CD4-positive, alpha-beta T cell (primary cell): ENCODE measurements at places on chromosomes 1 and 21. TPM values are rescaled to one million over a fixed set of nuclear protein-coding genes. Genes with fewer than 3 reads are reported as not detected.

DNA sequence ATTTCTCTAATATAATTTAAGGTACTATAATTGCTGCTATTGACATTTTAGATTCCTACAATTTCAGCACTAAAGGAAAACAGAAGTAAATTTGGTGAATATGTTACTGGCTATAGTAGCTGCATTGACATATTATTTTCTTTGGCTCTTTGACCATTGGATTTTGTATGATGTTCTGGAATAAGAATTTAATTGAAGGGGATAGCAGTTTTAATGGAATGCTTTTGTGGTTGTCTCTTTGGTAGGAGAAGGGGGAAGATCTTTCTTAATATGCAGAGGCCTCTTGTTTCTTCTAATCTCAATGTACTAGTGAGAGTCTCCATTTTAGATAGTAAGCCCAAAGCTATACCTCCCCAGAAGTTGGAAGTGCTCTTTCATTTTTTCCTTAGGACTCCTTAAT, 6.9 kb downstream of the DTL start:
- no peak for DNase-seq
- H3K4me3 ChIP-seq, result no peak overlapping the region
- no peaks in the 10 kb centered on the region for H3K27me3 ChIP-seq
- no peaks in the 10 kb centered on the region for H3K4me1 ChIP-seq

- no peaks in the 10 kb centered on the region for H3K36me3 ChIP-seq
- no peak overlapping the region for H3K27ac ChIP-seq
- DNase-seq, result no peak
- H3K27me3 ChIP-seq, result no peaks in the 10 kb centered on the region
These were observed 115.6 kb downstream of the BRINP2 start for GRCh38 chr1:177286396-177286795.

- DNase-seq, result no peak
- H3K36me3 ChIP-seq, result no peaks in the 10 kb centered on the region
- no peak overlapping the region for H3K4me3 ChIP-seq
- no peak overlapping the region for H3K27ac ChIP-seq
These were observed 134.9 kb upstream of the NRIP1 start for GRCh38 chr21:15199414-15200383.

DNA sequence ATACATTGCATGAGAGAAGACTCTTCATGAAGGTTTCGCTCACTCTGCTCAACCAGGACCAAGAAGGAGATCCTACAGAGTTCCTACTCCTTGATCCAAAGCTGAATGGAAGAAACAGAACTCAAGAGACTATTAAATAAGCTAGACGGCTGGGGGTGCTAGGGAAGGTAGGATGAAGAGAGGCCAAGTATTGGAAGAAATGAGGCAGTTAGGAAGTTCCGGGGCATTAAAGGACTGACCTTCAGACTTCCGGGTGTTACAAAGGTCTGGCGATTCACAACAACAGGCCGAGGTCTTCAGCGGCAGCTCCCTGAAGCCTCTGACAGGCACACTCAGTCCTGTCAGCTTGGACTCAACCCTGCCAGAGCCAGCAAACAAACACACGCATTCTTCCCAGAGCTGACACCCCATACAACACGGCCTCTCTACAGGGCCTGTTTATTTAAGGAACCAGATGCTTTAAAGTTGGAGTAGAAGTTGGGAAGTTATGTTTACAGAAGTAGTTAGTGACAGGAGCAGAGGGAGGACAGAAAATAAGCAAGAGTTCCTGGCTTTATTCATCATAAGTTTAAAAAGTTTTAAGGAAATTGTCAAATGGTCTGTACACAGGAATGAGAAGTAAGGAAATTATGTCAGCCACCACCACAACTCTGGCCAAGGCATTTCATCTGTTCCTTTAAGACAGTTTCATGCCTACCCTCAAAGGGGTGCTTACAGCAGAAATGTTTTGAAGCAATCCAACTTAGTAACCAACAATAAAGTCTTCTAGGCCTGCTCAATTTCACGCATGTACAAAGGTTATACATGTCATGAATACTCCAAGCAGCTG, 4.7 kb downstream of the SORT1 start:
- no peak overlapping the region for H3K27ac ChIP-seq
- H3K36me3 ChIP-seq, result no peaks in the 10 kb centered on the region
- H3K4me3 ChIP-seq, result no peak overlapping the region
- peaks cover 30% of the 10 kb centered on the region for H3K27me3 ChIP-seq

DNA sequence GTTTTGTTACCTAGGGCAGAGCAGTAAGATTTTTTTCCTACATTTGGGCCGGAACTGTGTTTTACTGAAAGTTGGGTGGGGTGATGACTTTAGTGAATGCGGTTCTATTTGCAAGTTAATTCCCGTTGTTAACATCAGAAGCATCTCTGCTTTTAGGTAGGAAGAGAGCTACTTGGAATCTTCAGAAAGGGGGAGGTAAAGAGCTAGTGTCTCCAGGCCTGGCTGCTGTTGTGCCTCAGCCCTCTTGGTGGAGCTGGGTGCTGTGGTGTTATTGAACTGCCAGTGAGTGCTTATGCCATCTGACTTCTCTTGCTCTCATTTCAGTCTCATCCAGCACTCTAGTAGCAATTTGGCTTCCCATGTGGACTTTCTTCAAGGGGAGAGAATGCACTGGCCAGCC, 3.4 kb downstream of the KDM4A start:
- peaks cover 32% of the 10 kb centered on the region for H3K4me1 ChIP-seq
- no peak overlapping the region for H3K27ac ChIP-seq
- H3K36me3 ChIP-seq, result peaks cover 48% of the 10 kb centered on the region
- H3K4me3 ChIP-seq, result no peak overlapping the region
- no peak for DNase-seq

GRCh38 chr1:152580433-152580832, at the start of gene LCE3D:
TSS of gene LCE3D (minus strand) at chr1:152580516. CDS start at chr1:152579936, 580 bp downstream.
- H3K4me1 ChIP-seq, result no peaks in the 10 kb centered on the region
- H3K4me3 ChIP-seq, result no peak within 1 kb of the TSS

GRCh38 chr21:44749116-44749758, 37.9 kb upstream of the TSPEAR start:
- no peak overlapping the region for H3K4me3 ChIP-seq
- no peak overlapping the region for H3K27ac ChIP-seq
- no peaks in the 10 kb centered on the region for H3K36me3 ChIP-seq
- H3K27me3 ChIP-seq, result peaks cover 6% of the 10 kb centered on the region
- DNase-seq, result no peak

DNA sequence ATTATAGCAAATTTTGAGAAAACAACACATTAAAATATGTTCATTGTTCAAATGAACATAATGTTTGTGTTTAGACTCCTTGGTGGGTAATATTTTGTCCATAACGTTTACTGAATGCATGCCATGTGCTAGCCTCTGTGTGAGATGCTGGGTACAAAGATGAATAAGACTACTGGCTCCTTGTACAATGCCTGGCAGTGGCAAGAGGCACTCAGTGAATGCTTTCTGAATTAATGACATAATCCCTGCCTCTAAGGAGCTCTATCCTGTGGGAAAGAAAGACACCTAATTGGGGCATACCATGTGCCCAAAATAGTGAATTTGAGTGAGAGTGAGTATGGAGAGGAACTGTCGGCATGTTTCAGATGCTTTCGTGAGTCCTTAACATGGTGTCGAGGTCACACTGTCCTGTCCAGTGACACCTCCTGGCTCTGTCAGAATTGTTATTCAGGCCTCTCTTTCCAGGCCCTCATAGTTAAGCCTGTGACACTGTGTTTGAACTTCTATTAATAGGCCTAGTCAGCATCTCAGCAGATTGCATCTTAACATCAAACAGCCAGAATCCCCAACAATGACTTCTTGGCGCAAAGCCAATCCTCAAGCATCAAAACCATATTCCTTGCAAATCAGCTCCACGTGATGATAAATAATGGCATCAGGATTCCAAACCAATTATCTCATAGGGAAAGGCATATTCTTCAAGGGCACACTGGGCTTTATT, 32.8 kb upstream of the S1PR1 start:
- no peaks in the 10 kb centered on the region for H3K27me3 ChIP-seq
- no peak overlapping the region for H3K4me3 ChIP-seq
- H3K4me1 ChIP-seq, result no peaks in the 10 kb centered on the region
- H3K36me3 ChIP-seq, result no peaks in the 10 kb centered on the region

DNA sequence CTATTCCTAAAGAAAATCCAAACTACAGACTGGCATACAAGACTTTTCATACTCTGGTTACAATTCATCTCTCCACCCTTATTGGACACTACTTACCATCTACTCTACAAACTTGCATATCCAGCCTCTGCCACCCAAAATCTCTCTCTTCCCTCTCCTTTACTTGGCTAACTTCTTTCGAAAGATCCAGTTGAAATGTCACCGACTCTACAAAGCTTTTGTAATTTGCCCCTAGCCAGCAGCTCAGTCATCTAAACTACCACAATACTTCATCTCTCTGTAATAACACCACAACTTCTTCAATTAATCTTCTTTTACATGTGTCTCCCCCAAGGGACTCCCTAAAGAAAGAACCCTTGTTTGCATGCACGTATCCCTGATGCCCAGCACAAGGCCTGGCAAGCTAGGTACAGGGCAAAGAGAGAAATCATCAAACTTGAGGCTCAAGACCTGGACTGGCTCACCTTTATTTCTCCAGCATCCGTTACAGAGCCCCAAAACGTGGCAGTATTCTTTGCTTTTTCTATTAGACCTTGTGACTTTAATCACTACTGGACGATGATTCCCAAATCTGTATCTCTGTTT, 2.7 kb downstream of the ZBTB21 start:
- H3K4me1 ChIP-seq, result peaks cover 20% of the 10 kb centered on the region
- DNase-seq, result no peak
- H3K36me3 ChIP-seq, result no peaks in the 10 kb centered on the region
- no peaks in the 10 kb centered on the region for H3K27me3 ChIP-seq

DNA sequence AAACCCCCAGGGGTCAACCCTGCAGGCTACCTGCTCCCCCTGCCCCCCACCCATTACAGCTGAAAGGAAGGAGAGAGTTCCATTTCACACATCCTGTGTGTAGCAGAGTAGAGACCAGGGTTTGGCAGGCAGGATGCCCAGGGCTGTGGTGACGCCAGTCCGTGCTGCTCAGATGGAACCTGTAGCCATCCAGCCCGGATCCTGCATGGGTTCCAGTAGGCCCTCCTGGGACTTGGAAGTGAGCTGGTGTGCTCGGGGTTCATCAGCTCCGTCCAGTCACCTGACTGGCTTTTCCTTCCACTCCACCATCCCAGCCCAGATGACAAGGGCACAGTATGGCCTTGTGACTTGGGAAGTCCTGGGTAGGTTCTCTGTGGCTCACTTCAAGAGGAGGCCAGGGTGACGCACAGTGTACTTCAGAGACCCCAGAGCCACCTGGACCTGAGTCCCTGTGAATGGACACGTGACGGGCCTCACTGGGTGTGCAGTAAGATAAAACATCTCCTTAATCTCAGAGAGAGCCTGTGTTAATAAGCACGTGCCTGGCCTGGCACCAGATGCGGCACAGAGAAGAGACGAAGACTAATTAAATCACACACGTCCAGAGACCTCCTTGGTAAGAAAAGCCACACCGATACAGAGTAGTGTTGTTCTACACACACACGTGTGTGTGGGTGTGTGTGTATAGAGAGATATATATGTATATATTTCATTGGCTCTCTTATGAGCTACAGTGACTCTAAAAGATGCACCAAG, 16.0 kb downstream of the ITPKB start:
- H3K4me1 ChIP-seq, result peaks cover 94% of the 10 kb centered on the region
- H3K36me3 ChIP-seq, result peaks cover 68% of the 10 kb centered on the region
- no peaks in the 10 kb centered on the region for H3K27me3 ChIP-seq

GRCh38 chr1:92118826-92119225, 38.7 kb downstream of the BTBD8 start:
- H3K27me3 ChIP-seq, result no peaks in the 10 kb centered on the region
- H3K4me3 ChIP-seq, result no peak overlapping the region
- H3K4me1 ChIP-seq, result no peaks in the 10 kb centered on the region
- no peak for DNase-seq
- H3K36me3 ChIP-seq, result no peaks in the 10 kb centered on the region

DNA sequence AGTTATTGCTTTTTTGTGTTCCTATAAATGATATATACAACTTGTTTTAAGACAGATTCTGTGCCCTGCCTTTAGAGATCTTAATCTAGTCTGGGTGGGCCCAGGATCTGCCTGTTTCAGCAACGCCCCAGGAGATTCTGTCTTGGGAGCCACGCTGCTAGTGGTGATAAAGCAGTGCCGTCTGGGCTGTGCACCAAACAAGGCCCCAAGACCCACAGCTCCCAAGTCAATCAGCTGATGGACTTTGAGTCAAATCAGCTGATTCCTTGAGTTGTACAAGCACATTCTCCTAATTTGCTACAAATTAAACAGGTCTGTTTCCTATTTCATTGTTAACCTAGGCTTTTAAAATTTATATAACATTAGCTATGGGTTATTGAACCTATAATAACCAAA, 15.7 kb upstream of the SLC44A3 start:
- no peaks in the 10 kb centered on the region for H3K36me3 ChIP-seq
- DNase-seq, result no peak
- no peak overlapping the region for H3K27ac ChIP-seq

- H3K36me3 ChIP-seq, result no peaks in the 10 kb centered on the region
- H3K4me3 ChIP-seq, result no peak overlapping the region
- DNase-seq, result no peak
- H3K4me1 ChIP-seq, result no peaks in the 10 kb centered on the region
- H3K27ac ChIP-seq, result no peak overlapping the region
These were observed 59.3 kb downstream of the AK4 start for GRCh38 chr1:65207317-65207716.

DNA sequence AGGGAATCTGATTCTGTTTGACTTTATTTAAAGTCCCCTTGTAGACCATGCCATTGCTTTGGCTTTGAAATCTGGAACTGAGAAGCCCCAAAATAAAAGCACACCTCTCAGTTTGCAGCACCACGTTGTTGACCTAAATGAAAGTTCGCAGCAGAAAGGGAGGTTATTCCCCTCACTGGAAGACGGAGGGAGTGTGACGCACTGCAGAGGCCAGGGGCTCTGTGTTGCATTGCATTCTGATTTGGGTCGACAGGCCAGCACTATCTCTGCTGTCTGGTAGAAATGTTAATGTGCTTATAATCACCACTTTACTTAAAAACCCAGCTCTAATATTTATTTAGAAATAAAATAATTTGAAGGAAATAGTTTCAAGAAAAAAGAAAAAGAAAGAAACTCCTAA, 675.2 kb upstream of the NR5A2 start:
- no peaks in the 10 kb centered on the region for H3K27me3 ChIP-seq
- no peaks in the 10 kb centered on the region for H3K36me3 ChIP-seq
- no peak for DNase-seq

DNA sequence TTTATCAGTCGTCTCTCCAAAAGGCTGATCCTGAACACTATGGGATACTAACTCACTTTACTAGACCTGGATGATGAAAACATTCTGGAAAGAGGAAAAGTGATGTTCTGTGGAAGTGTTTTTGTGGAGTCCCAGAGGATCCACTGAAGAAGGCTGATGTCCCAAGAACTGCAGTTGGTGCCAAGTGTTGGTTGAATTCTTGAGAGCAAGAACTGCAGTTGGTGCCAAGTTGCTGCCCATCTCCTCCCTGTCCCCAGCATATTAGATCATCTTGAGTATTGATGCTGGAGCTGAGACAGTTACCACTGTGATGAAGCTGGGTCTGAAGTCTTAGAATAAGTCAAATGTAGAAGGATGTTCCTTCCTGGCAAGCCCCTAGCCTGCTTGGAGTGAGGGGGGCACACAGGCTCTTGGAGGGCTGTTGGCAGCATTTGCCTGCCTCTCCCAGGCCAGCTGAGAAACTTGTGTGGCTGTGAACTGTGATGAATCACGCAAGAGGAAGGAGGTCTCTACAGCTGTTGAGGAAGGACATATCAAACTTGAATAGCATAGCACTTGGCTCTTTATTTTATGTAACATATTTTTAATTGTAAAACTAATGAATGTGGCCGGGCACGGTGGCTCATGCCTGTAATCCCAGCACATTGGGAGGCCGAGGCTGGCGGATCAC, 48.1 kb downstream of the DNAJC6 start:
- H3K4me3 ChIP-seq, result no peak overlapping the region
- no peak for DNase-seq
- no peaks in the 10 kb centered on the region for H3K4me1 ChIP-seq
- peaks cover 4% of the 10 kb centered on the region for H3K27me3 ChIP-seq

Gene KIF2C
- 0.64 TPM for total RNA-seq

Gene SERPINC1
- total RNA-seq, result not detected

Gene CBS
- 0.19 TPM for total RNA-seq

Gene INTS7
- total RNA-seq, result 3.2 TPM

Gene AIM2
- 0.36 TPM for total RNA-seq
